ENCODE measurements at places on chromosomes 1 and 21.
A peak's percentile ranks its signal among the peaks of the same experiment; 100 is the strongest.

DNA sequence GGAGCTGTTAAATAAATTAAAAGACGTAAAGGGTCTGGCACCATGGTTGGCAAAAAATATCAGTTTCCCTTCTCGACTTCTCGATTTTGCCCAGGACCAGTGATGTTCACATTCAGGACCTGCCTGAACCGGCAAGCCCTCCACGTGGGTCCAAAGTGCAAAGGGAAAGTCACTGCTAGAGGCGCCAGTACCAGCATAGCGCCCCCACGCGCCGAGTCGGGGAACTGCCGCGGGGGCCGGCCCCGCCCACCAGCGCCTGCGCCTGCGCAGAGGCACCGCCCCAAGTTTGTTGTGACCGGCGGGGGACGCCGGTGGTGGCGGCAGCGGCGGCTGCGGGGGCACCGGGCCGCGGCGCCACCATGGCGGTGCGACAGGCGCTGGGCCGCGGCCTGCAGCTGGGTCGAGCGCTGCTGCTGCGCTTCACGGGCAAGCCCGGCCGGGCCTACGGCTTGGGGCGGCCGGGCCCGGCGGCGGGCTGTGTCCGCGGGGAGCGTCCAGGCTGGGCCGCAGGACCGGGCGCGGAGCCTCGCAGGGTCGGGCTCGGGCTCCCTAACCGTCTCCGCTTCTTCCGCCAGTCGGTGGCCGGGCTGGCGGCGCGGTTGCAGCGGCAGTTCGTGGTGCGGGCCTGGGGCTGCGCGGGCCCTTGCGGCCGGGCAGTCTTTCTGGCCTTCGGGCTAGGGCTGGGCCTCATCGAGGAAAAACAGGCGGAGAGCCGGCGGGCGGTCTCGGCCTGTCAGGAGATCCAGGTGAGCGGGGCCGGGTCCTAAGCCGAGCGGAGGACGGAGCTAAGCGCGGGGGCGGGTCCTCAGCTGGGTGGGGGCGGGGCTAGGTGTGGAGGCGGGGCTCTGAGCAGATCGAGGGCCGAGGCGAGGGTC, at the start of gene PINK1:
PINK1 (plus strand) TSS at position 269 of the 875 bp plus-strand sequence; CDS start at position 360, 91 bp downstream.
- DNase-seq: peak; percentile 82

DNA sequence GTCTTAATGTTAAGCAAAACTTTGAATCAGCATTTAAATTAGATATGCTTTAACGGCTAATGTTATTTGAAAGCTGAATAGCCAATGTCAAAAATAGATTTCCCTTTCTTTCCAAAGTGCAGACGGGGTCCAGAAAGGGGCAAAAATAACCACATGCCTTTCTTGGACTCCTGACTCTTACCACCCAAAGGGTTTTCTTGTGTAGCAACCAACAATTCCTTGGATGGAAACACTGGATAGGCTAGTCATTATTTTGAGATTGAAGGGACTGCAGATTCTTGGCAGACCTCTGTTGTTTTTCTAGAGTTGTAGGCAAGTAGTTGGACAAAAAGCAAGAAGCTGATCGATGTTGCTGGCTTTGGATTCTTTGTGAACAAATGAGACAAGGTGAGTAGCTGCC, 107.0 kb downstream of the MRPS6 start:
- no peak for DNase-seq

GRCh38 chr1:67682659-67683197, 2.3 kb upstream of the GADD45A start:
- DNase-seq: no peak

GRCh38 chr1:103958699-103959098, 209.0 kb downstream of the AMY1C start:
- no peak for DNase-seq

- DNase-seq: no peak
These were observed 1.7 kb downstream of the TOR1AIP1 start for GRCh38 chr1:179883745-179884138.

GRCh38 chr1:161709373-161709772, 2.3 kb downstream of the FCRLA start:
- DNase-seq: no peak

Data from HuH-7.5 (cell line).